ENCODE measurements at places on chromosomes 4 and X.

- no peak for DNase-seq
Measured at GRCh38 chr4:152436384-152436783, 99.5 kb downstream of the FBXW7 start.

GRCh38 chrX:15864023-15864422, 9.4 kb upstream of the AP1S2 start:
- DNase-seq: no peak

- peak; percentile 83 for DNase-seq
Measured at GRCh38 chrX:150032742-150033141, 94.5 kb upstream of the EOLA2 start.

DNA sequence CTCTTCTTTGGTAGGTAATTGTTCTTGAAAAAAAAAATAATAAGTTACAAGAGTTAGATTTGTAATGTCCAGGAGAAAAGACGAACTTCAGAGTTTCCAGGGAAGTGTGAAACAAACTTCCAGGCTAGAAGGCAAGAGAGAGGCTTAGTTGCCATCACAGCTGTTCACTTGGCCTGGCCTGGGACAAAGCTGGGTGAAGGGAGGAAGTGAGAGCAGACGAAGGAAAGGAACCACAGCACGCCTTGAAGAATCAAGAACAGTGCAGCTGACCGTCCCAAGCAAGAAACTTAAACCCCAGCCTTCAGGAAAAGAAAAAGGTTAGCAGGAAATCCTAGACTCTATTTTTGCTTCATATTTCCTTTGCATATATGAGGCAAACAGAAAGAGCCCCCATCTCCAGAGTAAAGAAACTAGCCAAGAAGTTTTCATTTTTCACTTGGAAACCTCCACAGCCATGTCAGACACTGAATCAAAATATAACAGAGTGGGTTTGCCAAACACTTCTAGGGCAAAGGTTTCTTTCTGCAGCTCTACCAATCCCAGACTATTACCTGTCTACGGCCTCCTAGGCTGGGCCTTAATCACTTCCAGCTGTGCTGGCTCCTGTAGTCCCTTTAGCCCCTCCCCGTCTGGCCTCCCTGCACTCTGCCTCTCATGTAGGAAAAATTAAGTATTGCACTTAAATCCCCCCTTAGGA, 209.6 kb downstream of the SPATA18 start:
- no peak for DNase-seq

DNA sequence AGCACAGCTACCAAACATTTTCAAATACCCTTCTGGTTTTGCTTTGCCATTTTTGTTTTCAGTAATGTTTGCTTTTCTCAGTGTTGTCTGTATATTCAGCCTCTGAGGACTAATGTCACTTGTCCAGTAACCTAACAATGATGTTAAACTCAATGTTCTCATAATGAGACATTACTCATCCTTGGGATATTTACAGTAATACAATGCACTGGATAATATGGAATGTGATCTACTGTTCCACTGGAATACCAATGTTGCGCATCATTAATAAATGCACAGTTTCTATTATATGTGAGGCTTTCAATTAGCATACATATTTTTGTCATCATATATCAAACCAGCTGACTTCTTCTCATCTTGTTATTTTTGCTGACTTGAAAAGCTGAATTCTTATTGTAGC, 259.1 kb downstream of the SH2D1A start:
- no peak for DNase-seq

DNA sequence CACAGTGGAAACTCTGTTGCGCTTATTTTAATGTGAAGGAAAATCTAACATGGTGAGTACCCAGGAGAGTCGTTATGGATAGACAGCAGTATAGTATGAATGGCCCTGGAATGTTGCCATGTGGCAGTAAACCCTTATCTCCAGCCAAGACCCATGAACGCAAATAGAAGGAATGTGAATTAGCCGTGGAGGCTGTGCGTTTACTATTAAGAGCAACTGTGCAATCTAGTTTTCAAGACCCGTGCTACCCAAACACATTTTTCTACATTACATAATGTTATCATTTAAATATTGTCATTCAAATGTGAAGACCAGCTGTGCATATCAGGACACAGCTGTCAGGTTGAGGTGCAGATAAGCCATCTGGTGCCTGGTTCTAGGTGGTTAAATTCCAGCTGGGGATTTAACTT, 13.3 kb upstream of the AGA start:
- peak; percentile 44 for DNase-seq

DNA sequence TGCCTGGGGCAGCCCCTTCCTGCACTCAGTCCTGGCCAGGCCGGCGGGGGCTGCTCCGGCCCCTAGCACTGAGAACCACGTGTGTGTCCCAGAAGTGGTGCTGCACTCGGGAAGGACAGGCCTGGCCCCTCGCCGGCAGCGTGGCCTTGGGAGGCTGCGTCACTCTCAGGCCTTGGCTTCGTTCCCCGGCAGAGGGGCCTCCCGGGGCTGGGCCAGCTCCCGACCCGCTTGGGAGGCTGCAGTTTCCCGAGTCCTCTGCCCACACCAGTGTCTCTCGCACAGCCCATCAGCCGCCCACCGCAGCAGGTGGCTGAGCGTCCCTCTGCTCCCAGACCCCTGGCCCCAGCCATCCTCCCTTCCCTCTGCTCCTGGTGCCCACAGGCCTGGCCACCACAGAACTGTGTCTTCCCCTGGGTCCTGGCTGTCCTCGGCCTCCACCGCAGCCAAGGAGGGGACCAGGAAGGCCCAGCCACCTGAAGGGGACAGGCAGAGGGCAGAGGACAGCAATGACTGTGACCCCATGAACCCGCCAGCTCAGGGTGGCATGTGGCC, 10.9 kb upstream of the CPLX1 start:
- no peak for DNase-seq

DNA sequence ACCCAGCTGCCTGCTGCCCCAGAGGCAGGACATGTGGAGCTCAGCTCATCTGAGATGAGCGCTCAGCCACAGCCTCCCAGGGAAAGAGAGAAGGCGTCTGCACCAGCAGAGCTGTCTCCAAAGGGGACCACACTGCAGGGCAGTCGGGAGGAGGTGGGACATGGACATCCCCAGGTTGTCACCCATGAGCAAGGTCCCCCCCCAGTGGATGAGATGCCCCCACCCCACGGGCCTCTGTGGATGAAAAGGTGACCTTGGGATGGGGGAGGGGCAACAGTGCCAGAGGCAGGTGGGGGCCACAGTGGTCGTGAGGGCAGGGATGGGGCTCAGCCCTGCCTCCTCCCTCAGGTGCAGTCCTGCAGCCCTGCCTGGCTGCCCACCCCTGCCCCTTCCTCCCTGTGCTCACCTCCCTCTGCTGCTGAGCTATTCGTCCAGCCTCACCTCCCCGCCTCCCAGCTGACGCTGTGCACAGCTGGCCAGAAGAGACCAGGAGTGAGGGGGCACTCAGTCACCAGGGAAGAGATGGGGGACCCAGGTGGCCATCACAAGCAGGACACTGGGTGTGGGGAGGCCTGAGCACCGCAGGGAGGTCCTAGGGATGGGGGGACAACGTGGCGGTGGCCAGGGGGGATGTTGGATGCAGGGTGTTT, 9.3 kb downstream of the NKX1-1 start:
- DNase-seq: no peak

DNA sequence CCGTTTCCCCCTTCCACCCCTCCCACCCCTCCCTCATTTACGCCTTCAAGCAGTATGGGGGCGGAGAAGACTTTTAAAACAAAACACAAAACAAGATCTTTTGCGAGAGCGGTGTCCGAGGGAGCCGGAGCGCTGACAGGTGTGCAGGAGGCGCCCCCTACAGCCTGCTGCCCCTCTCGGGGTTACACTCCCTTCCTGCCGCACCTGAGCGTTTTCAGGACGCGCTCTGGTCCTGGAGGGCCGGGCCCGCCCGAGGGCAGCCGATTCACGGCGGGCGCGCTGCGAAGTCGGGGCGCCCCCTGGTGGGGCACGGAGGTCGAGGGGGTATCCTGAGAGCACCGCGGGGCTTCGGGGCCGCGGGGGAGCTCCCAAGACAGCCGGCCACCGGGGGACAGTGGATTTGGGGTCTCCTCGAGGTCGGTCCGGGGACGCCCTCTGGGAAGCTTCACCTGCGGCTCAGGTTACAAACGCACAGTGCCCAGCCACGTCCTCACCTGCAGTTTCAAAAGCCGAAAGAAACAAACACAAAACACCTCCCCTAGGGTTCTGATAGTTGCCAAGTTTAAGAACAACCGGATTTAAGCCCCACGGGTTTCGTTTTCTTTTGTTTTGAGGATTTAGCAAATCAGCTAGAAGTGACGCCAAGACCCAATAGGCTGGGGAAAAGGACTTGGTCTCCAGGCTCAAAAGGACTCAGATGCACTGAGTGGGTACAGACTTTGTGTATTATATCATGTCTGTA, 8.0 kb upstream of the NEUROG2 start:
- peak; percentile 53 for DNase-seq

DNA sequence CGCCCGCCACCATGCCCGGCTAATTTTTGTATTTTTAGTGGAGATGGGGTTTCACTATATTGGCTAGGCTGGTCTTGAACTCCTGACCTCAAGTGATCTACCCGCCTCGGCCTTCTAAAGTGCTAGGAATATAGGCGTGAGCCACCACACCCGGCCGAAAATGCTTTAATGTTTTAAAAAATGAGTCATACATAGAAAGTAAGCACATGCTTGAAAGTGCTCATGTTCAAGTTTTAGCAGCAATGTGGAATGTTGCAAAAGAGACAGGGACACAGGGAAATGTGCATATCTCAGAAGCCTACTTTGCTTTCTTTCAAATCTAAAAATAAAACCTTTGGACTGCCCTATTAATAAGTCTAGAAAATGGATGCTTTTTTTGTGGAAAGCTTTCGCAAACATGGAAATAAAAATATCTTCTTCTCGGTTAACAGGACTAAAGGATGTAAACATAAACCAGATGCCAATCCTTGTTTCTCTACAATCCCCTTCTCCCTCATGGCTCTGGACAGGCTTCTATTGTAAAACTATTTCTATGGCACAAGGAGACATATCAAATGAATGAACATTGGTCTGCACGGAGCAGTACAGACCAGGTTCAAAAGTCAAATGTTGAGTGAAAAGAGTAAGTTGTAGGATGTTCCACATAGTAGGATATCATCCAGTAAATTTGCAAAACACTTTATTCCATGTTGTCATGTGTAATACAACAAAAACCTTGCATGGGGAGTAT, 15.0 kb downstream of the MECP2 start:
- DNase-seq: peak; percentile 68

GRCh38 chr4:140463614-140464013, 34.5 kb downstream of the MGAT4D start:
- DNase-seq: no peak

- DNase-seq: no peak
Measured at GRCh38 chr4:11628093-11628725, 199.5 kb upstream of the HS3ST1 start.
